ENCODE measurements at places on chromosomes 4 and X.

GRCh38 chr4:110014233-110014632, 101.5 kb downstream of the EGF start:
- no peak for DNase-seq

- peak; percentile 82 for DNase-seq
Measured at GRCh38 chr4:158786121-158786601, 17.3 kb downstream of the FNIP2 start.

DNA sequence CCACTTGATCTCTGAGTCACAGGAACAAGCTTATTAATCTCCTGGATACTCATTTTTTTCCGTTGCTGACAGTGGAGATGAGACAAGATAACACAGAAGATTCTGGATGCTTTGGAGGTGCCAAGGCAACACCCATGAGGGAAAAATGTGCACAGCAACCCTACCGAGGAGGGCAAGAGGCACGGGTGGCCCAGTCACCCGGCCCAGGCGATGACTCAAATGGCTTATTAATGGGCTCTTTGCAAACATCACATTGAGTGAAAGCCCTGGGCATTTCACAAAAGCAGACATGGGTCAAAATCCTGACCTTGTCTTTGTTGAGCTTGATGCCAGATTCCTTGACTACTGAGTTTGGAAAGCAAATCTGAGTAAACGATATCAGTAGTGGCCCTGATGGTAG, 315.1 kb downstream of the STK32B start:
- DNase-seq: no peak

GRCh38 chr4:111064342-111064993, 441.6 kb upstream of the PITX2 start:
- DNase-seq: no peak

Measured in endothelial cell of umbilical vein (primary cell).